Testis (tissue), 5 donors: ENCODE measurements at places on chromosomes 6 and 20. TPM values are rescaled to one million over a fixed set of nuclear protein-coding genes. Genes with fewer than 3 reads are reported as not detected.
A peak's percentile ranks its signal among the peaks of the same experiment; 100 is the strongest.

PCK1 gene
- total RNA-seq: 3.1 TPM

SLC13A3 gene
- total RNA-seq: 4.1 TPM

SSTR4 gene
- total RNA-seq: 0.55 TPM

COL12A1 gene
- 11.4 TPM for total RNA-seq

AVP gene
- not detected for total RNA-seq

PHACTR3 gene
- total RNA-seq: 1.2 TPM

MOG gene
- total RNA-seq: 0.19 TPM

SNRPB gene
- total RNA-seq: 140 TPM

GRIK2 gene
- total RNA-seq: 23.5 TPM

DNA sequence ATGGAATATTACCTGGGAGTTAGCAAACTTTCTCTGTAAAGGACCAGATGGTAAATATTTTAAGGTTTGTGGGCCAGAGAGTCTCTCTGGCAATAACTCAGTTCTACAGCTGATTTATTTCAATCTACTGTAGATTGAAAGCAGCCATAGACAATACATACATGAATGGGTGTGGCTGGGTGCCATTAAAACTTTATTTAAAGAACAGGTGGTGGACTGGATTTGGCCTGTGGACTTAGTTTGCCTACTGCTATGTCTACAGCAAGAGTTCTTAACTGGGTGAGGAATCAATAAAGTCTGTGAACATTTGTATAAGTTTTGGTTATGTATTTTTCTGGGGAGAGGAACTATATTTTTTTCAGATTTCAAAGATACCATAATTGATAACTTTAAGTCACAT is 55.1 kb downstream of the SLC22A2 start:
- no peaks in the 10 kb centered on the region for H3K27me3 ChIP-seq
- no peak overlapping the region for H3K4me3 ChIP-seq
- no peaks in the 10 kb centered on the region for H3K4me1 ChIP-seq
- H3K36me3 ChIP-seq: no peaks in the 10 kb centered on the region
- DNase-seq: no peak
- H3K27ac ChIP-seq: no peak overlapping the region

DNA sequence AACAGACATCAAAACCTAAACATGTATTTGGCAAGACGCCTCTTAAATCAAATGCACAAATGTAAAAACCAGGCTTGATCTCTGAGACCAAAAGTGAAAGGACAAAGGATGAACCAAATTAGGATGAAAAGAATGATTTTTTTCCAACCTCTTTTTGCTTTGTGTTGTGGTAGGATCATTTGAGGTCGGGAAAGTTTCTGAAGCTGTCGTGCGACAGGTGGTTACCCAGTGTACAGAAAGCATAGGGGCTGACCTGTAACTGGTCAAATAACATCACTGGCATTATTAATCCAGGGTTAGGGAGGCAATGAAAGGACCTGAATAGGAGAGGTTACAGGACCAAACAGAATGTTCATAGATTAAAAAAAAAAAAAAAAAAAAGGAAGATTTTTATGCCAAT is 18.1 kb upstream of the NOL7 start:
- no peak for DNase-seq
- no peak overlapping the region for H3K27ac ChIP-seq
- no peaks in the 10 kb centered on the region for H3K36me3 ChIP-seq
- no peaks in the 10 kb centered on the region for H3K4me1 ChIP-seq
- H3K4me3 ChIP-seq: no peak overlapping the region

- peak; percentile 70 for DNase-seq
- H3K27ac ChIP-seq: peak overlapping the region; percentile 97
- H3K36me3 ChIP-seq: no peaks in the 10 kb centered on the region
- peak overlapping the region; percentile 95 for H3K4me3 ChIP-seq
- peaks cover 18% of the 10 kb centered on the region for H3K4me1 ChIP-seq
Measured at GRCh38 chr6:125789576-125790357, 993 bp upstream of the NCOA7 start.

- DNase-seq: no peak
- no peaks in the 10 kb centered on the region for H3K27me3 ChIP-seq
- H3K4me1 ChIP-seq: no peaks in the 10 kb centered on the region
- H3K36me3 ChIP-seq: no peaks in the 10 kb centered on the region
Measured at GRCh38 chr6:165782812-165783211, 119.8 kb upstream of the PDE10A start.

- DNase-seq: no peak
- no peak overlapping the region for H3K4me3 ChIP-seq
- no peaks in the 10 kb centered on the region for H3K4me1 ChIP-seq
- no peaks in the 10 kb centered on the region for H3K27me3 ChIP-seq
Measured at GRCh38 chr6:101853231-101854085, 459.9 kb downstream of the GRIK2 start.

GRCh38 chr6:129908356-129908755 is 47.2 kb upstream of the TMEM244 start:
- H3K27ac ChIP-seq: no peak overlapping the region
- DNase-seq: no peak
- no peaks in the 10 kb centered on the region for H3K4me1 ChIP-seq
- H3K27me3 ChIP-seq: no peaks in the 10 kb centered on the region

GRCh38 chr6:133254552-133255228 is 13.5 kb downstream of the EYA4 start:
- no peaks in the 10 kb centered on the region for H3K36me3 ChIP-seq
- DNase-seq: no peak
- no peak overlapping the region for H3K27ac ChIP-seq
- no peaks in the 10 kb centered on the region for H3K4me1 ChIP-seq

DNA sequence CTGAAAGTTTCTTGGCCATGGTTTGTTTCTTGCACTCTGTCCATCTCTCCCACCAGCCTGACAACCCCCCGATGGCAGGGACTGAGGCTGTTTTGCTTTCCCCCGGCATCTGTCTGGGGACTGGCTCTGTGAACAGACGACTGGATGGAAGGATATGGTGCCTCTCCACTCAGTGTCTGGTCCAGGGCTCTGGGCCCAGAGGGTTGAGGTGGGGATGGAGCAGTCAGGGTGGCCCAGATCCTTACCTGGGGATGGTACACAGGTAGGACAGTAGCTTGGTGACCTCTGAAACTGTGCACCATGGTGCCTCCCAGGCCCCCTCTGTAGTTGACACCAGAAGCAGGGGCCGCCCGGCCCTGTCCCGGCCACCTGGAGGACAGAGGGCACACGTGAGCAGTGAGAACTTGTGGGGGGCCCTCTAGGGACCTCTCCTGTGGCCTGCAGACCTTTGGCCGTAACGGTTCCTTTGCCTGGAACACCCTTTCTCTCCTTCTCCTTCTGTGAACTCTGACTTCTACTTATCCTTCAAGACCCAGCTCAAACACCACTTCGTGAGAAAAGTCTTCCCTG is 29.5 kb downstream of the KIAA1755 start:
- H3K4me3 ChIP-seq: no peak overlapping the region
- H3K27ac ChIP-seq: no peak overlapping the region
- no peak for DNase-seq
- H3K27me3 ChIP-seq: no peaks in the 10 kb centered on the region
- H3K4me1 ChIP-seq: peaks cover 3% of the 10 kb centered on the region
- H3K36me3 ChIP-seq: no peaks in the 10 kb centered on the region

- no peaks in the 10 kb centered on the region for H3K4me1 ChIP-seq
- no peak for DNase-seq
- no peaks in the 10 kb centered on the region for H3K27me3 ChIP-seq
- H3K36me3 ChIP-seq: no peaks in the 10 kb centered on the region
- H3K4me3 ChIP-seq: no peak overlapping the region
- H3K27ac ChIP-seq: no peak overlapping the region
Measured at GRCh38 chr6:41663568-41663967, 25.3 kb downstream of the MDFI start.

DNA sequence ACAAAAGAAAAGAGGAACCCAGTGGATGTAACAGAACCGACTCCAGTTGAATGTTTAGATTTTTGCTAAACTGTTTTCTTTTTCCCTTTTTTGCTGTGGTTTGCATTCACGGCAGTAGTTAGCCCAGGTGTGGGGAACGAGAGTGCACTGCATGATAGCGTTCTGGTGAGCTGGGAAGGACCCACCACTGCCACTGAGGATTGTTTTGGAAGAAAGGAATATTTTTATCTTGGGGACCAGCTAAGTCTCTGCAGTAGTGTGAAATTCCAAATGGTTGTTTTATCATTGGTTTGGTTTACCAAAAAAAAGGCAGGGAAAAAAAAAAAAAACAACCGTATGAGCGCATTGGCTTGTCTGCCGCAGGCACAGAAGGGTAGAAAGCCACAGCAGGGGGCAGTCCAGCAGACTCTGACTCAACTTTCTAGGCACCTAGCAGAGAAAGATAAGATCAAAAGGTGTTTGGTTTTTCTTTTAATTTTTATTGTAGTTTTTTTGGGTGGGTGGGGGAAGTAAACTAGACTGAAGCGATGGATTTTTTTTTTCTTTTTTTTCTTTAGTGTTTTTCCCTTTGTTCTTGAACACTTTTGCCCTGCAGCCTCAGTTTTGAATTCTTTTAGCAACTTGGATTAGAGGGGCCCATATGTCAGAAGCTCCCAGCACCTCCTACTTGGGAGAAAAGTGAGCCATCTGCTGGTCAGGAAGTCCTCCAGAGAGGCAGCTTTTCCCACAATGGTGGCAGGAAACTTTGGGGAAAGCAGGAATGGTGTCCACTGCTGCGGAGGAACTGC is 13.5 kb upstream of the RAB5IF start:
- H3K4me1 ChIP-seq: peaks cover 19% of the 10 kb centered on the region
- no peak overlapping the region for H3K27ac ChIP-seq
- no peaks in the 10 kb centered on the region for H3K27me3 ChIP-seq
- DNase-seq: no peak

DNA sequence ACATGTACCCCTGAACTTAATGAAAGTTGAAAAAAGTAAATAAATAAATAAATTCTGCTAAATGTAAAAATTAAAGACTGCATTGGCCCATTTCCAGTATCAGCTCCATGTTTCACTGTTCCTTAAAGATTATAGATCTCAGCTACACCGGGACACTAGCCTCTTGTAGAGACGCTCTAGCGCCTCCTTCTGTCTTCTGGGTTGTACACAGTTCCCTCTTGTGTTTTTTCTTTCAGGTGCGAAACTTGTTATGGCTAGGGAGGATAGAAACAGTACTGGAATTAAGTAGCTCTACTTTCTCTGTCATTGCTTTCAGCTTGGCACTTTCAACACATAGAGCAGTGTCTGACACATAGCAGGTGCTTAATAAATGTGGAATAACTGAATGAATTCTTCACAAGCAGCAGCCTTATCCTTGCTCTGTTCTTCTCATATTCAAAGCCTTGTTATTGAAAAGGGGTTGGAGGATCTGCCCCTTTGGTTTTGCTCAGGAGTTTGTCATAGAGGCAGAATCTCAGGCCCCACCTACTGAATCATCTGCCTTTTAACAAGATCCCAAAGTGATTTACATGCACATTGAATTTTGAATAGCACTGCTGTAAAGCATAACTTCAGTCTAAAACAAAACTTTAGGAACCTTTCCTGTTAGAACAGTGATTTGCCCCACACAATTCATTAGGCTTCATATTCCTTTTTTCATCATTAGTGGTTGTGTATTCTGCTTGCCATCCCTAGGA is 92.3 kb downstream of the FIG4 start:
- no peak overlapping the region for H3K27ac ChIP-seq
- no peak overlapping the region for H3K4me3 ChIP-seq
- H3K27me3 ChIP-seq: no peaks in the 10 kb centered on the region
- DNase-seq: peak; percentile 51
- no peaks in the 10 kb centered on the region for H3K4me1 ChIP-seq
- no peaks in the 10 kb centered on the region for H3K36me3 ChIP-seq

DNA sequence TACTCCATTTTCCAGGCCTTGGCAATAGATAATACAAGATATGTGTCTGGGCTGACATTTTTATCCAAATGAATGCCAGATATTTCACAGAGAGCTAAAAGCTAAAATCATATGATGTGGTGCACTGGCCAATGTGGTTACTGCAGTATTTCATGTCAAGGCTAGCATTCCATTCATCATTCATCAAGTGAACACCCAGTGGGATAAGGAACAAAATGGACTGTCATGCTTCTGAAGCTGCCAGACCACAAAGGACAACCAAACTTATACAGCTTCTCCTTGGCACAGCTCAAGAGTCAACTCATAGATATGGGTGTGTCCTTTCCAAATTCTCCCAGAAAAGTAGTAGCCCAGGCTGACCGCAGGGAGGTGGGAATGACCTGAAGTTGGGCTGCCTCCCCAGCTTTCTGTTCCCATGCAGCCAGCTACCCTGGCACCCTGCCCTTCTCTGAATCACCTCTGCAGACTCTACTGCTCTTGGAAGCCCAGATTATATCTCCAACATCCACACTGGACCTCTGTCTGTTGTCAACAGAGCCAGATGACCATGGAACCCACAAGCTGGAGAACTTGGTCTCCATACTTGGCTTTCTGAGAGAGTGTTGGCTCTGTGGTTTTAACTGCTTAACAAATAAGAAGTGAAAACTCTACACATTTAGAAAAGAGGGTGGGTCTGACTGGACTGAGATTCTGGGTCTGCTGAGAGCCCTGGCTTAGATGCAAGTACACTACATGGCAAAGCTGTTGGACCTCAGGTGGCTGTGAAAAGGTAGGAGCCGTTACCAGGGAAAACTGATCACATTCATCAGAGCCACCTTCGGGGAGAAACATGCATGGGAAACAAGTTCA is 122.8 kb downstream of the ALDH8A1 start:
- no peaks in the 10 kb centered on the region for H3K4me1 ChIP-seq
- H3K36me3 ChIP-seq: no peaks in the 10 kb centered on the region
- H3K4me3 ChIP-seq: no peak overlapping the region
- no peak overlapping the region for H3K27ac ChIP-seq
- no peaks in the 10 kb centered on the region for H3K27me3 ChIP-seq

DNA sequence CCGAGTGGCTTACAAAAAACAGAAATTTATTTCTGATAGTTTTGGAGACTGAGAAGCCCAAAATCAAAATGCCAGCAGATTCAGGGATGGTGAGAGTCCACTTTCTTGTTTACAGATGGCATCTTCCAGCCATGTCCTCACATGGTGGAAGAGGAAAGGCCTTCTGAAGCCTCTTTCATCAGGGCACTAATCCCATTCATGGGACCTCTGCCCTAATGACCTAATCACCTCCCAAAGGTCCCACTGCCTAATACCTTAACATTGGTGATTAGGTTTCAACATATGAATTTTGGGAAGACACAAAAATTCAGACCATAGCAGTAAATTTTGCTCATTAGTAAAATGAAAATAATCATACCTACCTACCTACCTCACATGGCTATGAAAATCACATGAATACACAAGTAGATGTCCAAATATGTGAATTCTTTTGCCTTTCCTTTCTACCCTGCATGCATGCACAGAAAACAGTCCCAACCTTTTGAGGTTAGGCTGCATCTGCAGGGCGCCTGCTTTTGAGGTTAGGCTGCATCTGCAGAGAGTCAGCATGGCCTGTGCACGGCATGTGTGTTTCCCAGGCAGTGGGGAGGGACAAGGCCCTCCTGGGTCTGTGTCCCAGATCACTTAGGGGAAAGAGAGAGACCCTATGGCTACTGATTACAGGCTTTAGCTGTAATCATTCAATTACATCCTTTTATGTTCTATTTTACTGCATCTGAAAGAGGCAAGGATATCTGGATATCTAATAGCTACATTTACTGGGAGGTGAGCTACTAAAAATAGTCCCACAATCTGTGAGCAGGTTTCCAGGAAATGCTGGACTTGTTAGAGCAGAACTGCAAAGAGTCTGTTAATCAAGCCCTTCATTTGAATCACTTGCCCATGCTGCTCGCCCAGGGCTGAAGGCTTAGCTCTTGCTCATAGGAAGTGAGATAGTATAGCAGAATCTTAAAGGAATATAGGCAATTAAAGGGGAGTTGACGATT is 497.7 kb upstream of the MARCKS start:
- no peak for DNase-seq
- no peak overlapping the region for H3K27ac ChIP-seq
- no peaks in the 10 kb centered on the region for H3K36me3 ChIP-seq
- no peak overlapping the region for H3K4me3 ChIP-seq
- no peaks in the 10 kb centered on the region for H3K27me3 ChIP-seq
- no peaks in the 10 kb centered on the region for H3K4me1 ChIP-seq

- no peaks in the 10 kb centered on the region for H3K27me3 ChIP-seq
- no peak for DNase-seq
- no peak overlapping the region for H3K4me3 ChIP-seq
- H3K36me3 ChIP-seq: no peaks in the 10 kb centered on the region
- no peaks in the 10 kb centered on the region for H3K4me1 ChIP-seq
Measured at GRCh38 chr6:12440981-12441380, 150.8 kb downstream of the EDN1 start.
